MV-4-11 (cell line): ENCODE measurements at places on chromosomes 1 and 21.

- no peak for DNase-seq
Observed at GRCh38 chr1:53047737-53048736, 14.0 kb upstream of the PODN start.

- peak; percentile 47 for DNase-seq
Observed at GRCh38 chr1:54477153-54477561, 70.9 kb upstream of the ACOT11 start.

GRCh38 chr1:117631359-117632160 is 25.7 kb downstream of the TENT5C start:
- DNase-seq, result no peak

- DNase-seq, result peak; percentile 6
Observed at GRCh38 chr1:98749152-98749756, 87.7 kb downstream of the SNX7 start.

DNA sequence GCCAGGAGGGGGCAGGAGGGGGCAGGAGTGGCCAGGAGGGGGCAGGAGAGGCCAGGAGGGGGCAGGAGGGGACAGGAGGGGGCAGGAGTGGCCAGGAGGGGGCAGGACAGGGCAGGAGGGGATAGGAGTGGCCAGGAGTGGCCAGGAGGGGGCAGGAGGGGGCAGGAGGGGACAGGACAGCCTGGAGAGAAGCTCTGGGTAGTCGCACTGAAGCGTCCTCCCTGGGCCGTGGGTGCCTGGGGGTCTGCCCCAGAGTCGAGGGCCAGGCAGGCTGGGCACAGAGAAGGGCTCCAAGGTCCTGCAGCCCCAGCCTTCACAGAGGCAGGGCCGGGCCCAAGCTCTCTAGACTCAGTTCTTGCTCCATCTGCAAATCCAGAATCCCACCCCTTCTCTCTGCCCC is 22.9 kb downstream of the MEGF6 start:
- DNase-seq, result no peak

GRCh38 chr1:109482791-109483671 is 674 bp upstream of the ATXN7L2 start:
- no peak for DNase-seq

DNA sequence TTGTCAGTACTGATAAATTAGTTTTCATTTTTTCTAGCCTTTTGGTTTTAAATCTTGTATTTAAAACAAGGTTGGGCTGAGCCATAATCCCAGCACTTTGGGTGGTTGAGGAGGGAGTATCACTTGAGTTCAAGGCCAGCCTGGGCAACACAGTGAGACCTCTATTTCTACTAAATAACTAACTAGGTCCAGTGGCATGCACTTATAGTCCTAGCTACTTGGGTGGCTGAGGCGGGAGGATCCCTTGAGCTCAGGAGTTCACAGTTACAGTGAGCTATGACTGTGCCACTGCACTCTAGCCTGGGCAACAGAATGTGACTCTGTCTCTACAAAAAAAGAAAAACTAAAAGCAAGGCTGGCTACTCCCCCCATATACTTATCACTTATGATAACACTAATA is 21.5 kb upstream of the TTC39A start:
- DNase-seq, result no peak

GRCh38 chr1:67525053-67525760 is 95.0 kb upstream of the SERBP1 start:
- DNase-seq, result no peak

- DNase-seq, result no peak
Observed at GRCh38 chr1:7885513-7886404, 32.9 kb upstream of the UTS2 start.

- DNase-seq, result no peak
Observed at GRCh38 chr1:61270107-61270506, 187.7 kb downstream of the NFIA start.

GRCh38 chr21:15301736-15302135 is 236.9 kb upstream of the NRIP1 start:
- DNase-seq, result peak; percentile 3

DNA sequence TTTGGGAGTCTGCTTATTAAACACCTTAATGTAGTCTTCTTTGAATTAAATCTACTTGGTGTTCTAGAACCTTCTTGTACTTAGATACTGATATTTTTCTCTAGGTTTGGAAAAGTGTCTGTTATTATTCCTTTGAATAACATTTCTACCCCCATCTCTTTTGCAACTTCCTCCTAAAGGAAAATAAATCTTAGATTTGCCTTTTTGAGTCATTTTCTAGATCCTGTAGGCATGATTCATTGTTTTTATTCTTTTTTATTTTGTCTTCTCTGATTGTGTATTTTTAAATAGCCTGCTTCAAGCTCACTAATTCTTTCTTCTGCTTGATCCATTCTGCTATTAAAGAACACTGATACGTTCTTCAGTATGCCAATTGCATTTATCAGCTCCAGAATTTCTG is 155.9 kb upstream of the NEGR1 start:
- DNase-seq, result no peak

DNA sequence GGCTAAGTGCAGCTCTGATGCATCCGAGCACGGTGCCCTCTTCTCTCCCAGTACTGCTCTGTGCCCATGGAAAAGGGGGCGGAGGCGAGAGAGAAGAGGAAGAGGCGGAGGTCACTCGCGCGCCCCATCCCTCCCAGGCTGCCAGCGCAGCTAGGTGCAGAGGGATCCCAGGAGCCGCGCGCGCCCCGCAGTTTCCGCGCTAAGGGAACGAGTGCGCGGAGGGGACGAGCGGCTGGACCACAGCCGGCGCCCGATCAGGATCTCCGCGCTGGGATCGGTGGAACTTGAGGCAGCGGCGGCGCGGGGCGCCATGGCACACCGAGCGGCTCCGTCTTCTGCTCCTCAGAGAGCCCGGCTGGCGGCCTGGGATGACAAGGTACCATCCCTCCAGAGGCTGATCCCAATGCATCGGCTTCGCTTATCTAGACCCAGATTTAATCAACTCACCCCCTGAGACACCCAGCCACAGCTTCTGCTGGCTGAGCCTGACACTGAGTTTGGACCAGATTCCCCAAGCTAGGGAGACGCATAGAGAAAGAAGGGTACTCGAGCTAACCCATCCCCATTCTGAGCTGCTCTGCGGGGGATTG is at the start of gene PTGFR:
TSS of gene PTGFR (plus strand) at position 114 of the 590 bp plus-strand sequence. CDS start 1,770 bp downstream, outside the sequence.
- no peak for DNase-seq

DNA sequence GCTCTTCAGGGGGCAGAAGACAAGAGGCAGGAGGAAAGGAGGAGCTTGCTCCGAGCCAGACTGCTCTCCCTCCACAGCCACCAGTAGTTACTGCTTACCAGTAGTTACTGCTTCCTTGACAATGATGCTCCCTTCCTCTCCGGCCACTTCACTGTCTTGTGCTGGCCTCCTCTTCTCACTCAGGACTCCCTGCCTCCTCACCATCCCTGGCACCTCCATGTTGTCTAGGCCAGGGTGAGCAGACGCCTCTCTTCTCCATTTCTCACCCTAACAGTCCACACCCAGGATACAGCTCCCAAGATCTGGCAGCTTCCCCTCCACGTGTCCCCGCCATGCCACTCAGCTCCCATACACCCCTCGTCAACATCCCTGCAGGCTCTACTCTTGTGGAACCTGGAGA is 82.4 kb upstream of the TLR5 start:
- no peak for DNase-seq

DNA sequence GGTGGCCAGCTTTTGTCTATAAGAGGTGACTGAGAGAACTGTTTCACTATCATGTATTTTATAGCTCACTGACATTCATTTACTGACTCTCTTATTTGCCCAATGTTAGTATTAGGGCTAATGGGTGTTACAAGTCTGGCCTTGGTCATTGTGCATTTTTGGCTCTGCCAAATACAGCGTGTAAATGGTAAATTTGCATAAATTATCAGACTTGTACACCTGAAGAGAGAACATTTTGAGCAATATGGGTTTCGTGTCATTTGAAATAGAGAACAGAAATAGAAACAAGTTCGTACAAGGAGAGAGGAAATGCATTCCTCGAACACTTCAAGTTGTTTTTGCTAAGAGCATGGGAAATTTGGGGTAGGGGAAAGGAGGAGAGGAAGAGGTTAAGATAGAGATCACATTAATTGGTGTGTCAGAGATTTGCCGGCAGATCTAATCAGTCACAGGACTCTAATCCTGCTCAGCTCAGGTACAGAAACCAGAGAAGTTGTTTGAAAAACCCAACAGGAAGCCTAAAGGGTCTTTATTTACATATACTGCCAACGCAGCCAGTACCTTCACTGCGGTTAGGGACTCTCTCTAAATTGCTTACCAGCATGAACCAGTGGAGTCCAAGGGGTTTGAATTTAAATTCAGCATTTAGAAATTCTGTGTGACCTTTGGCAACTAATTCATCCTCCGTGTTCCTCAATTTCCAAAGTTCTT is 261.5 kb downstream of the GPATCH2 start:
- DNase-seq, result no peak

DNA sequence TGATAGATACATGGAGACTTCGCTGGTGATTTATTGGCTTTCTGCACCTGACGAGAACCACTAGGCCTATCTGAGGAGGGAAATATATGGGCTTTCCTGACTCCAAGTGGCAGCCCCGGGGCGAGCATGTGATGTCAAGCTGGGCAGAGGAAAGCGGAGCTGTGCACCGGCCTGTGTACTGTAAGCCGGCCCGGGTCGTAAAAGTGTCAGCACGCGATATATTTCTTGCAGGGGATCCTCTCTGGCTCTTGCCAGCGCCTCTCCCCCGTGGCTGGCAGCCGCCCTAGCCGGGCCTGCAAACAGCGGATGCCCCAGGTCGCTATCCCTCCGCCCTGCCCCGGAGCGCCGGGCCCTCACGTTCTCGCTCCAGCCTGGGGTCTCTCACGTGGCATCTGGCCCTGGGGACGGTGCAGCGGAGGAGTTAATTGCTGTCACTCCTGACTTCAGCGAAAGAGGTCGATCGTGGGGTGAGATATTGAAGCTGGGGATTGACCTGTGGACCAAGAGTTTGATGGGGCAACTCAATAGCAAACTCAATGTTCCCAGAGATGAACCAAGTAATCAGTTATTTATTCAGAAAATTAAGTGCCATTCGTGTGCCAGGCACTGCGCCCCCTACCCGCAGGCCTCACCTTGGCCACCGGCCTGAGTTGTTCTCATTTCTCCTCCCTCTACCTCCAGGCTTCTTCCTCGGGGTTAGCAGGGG is 41.0 kb upstream of the HAO2 start:
- no peak for DNase-seq

DNA sequence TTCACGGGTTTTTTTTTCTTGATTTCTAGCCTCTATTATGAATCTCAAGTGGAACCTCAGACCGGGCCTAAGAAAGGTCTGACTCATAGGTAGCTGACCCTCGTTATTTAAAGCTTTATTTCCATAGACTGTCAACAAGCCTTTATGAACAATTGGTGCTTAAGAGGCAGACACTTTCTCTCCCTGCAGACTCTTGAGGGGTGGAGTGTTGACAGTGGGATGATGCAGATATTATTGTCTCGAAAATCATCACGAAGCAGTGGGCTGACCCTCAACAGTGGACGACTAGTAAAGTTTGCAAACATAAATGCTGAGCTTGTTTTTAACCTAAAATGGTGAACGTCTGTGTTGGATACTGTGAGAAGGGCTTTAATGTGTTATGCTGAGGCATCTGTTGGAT is 1.8 kb downstream of the SFT2D2 start:
- no peak for DNase-seq

DNA sequence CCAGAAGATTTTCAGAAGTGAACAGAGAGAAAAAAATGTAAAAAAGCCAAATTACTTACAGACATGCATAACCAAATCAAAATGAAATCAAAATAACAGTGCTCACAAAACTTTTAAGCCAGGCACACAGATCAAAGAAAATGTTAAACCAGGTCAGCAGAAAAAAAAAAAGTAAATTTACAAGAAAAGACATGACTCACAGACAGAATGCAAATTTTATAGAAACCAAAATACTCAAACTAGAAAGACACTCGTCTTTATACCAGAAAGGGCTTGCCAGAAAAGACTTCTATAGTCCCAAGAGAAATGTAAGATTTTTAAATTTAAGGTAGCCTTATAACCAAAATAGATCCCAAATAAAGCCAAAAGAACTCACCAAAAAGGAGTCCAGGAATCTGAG is 86.5 kb upstream of the COG2 start:
- no peak for DNase-seq

GRCh38 chr1:49102752-49103151 is 326.1 kb upstream of the BEND5 start:
- DNase-seq, result peak; percentile 66

- no peak for DNase-seq
Observed at GRCh38 chr1:154851392-154852177, 18.5 kb downstream of the KCNN3 start.

DNA sequence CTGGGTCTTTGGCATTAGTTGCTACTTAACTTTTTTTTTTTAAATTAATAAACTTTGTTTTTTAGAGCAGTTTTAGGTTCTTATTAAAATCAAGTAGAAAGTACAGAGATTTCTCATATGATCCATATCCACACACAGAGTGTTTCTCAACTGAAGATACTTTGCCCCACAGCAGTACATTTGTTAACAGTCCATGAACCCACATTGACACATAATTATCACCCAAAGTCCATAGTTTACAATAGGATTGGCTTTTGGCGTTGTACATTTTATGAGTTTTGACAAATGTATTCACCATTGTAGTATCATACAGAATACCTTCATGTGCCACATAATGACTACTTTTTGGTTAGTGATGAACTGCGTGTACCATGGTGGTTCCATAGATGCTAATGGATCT is 106.8 kb downstream of the ADGRL2 start:
- DNase-seq, result no peak

GRCh38 chr1:118871582-118872171 is 116.5 kb downstream of the TBX15 start:
- DNase-seq, result no peak

- no peak for DNase-seq
Observed at GRCh38 chr1:59413327-59413720, 116.4 kb downstream of the FGGY start.
